ENCODE measurements at places on chromosomes 12 and 14. TPM values are rescaled to one million over a fixed set of nuclear protein-coding genes. Genes with fewer than 3 reads are reported as not detected.

The VASH1 gene
- total RNA-seq = 7.8 TPM

The PTGES3 gene
- 58.9 TPM for total RNA-seq

The AICDA gene
- total RNA-seq = not detected

The RNU6-7 gene
- not detected for total RNA-seq

The GDF3 gene
- not detected for total RNA-seq

The PRICKLE1 gene
- 3.0 TPM for total RNA-seq

The BCL2L14 gene
- total RNA-seq = 0.06 TPM

The IPO8 gene
- 55.6 TPM for total RNA-seq

The SDS gene
- 0.13 TPM for total RNA-seq

The AMHR2 gene
- total RNA-seq = not detected
